ENCODE measurements at places on chromosomes 3 and 15.

DNA sequence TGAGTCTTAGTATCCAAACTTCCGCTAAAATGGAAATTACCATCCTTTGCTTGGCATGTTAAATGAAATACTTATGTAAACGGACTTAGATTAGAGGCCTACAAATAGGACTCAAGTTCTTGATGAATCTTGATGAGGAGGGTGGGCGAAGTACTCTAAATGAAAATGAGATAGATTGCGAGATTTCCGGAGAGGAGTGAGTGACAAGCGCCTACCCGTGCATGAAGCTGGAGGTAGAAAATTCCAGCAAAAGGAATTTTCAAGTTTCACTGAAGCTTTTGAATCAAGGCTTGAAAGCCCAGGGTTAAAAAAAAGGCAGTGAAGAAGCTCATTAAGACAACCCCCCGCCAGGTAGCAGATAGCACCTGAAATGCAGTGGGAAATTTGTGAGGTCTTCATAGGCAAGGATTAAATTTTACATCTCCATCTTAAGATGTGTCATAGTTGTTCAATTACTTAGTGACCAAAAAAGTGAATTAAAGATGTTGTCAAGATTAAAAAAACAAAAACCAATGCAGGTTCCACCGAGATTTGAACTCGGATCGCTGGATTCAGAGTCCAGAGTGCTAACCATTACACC lies 655 bp upstream of the RAB11A start:
- no peak for DNase-seq

GRCh38 chr3:195249057-195249770 lies 21.7 kb downstream of the XXYLT1 start:
- peak; percentile 28 for DNase-seq

- no peak for DNase-seq
These were observed 315.5 kb downstream of the ARRDC4 start for GRCh38 chr15:98276018-98276417.

DNA sequence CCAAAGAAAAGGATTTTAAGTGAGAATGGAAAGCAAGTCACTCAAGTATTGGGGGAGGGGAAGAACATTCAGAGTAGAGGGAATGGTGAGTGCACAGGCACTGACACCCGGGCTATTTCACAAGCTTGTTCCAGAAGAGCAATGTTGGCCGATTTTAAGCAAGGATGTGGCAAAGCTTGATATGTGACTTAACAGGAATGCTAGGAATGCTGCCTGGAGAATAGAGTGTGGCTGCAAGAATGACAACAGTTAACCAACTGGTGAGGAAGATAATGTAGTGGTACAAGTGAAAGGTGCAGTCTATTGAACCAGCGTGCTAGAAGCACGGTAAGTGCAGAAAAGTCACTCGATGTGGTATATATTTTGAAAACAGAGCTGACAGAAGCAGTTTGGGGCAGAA lies 6.2 kb upstream of the CCDC80 start:
- DNase-seq = no peak

DNA sequence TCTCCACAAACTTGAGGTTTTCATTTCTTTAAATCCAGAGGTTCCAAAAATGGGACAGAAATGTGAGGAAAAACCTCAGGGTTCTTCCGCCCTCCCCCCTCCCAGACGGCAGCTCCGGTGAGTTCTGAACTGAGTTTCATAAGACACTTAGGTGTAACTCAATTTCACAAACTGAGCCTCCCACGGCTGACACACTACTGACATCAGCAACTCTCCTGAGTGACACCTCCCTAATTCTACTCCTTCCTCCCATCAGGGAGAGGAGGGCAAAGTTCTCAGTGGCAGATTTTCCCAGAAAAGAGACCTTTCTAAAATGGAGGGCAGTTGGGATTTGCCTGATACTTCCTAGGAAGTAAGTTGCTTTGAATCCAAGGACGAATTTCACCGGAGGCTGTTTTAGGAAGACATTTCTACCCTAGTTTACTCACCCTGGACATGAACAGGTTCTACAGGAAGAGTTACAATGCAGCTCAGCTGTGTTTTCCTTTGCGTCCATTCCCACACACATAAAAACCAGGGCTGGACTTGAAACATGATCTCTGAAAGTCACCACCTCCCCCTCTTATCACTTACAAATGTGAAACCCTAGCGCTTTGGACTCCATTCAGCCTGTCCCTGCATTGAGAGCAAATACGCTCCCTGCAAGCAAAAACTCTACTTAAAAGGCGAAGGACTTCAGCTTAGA lies 78.1 kb upstream of the LMOD3 start:
- DNase-seq = peak; percentile 86

GRCh38 chr3:72489901-72490300 lies 358.3 kb downstream of the SHQ1 start:
- no peak for DNase-seq
